CD14-positive monocyte (primary cell): ENCODE measurements at places on chromosomes 2 and 18. TPM values are rescaled to one million over a fixed set of nuclear protein-coding genes. Genes with fewer than 3 reads are reported as not detected.

Gene PPIG
- 34.4 TPM for polyA plus RNA-seq

DNA sequence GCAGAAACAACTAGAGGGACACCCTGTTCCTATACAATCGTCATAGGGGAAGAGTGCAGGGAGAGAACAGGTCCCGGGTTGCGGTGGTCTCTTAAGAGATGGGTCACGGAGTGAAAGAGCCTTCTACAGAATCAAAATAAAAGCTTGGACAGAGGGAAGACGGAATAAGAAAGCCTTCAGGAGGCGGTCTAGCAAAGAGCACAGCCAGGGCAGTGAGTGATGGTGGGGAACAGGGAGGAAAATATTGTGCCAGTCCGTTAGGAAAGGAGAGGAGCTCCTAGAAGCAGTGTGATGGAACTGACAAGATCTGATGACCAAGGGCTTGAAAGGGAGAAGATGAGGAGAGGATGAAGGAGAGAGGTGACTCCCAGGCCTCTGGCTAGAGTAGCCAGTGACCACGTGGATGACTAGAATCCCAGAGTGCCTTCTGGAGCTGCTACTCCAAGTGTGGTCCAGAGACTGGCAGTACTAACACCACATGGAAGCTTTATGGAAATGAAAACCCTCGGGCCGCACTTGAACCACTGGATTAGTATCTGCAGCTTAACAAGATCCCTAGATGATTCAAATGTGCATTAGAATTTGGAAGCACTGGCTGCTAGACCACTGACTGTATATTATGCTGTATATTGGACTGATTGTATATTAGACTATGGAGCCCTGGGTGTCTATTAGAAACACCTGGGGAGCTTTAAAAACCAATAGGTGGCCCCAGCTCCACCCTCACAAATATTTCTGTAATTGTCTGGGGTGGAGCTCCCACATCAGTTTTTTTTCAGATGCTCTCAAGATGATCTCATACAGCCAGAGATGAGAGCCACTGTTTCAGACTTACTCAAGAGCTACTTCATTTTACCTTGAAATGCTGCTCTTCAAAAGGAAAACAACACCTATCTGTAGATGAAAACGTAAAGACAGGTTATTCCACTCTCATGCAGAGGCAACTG, 1.1 kb upstream of the EVA1A start:
- DNase-seq, result no peak

DNA sequence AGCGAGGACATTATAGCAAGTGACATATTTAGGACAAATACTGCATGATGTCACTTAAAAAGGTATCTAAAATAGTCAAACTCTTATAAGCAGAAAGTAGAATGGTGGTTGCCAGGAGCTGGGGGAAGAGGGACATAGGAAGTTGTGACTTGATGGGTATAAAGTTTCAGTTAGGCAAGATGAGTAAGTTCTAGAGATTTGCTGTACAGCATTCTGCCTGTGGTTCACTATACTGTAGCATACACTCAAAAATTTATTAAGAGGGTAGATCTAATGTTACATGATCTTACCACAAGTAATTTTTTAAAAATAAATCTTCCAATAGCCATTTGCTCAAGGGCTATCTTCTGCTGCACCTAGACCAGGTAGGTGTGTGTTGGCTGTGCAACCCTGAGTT, 78.1 kb upstream of the NPAS2 start:
- DNase-seq, result no peak

- no peak for DNase-seq
Measured at GRCh38 chr2:221109552-221109951, 462.6 kb downstream of the EPHA4 start.

Gene SKA1
- not detected in 2 replicates for polyA plus RNA-seq
